Activated CD8-positive, alpha-beta T cell treated with anti-CD3 and anti-CD28 coated beads, Interleukin-2, amount 10 ng/mL, durations not matched to agents 7 days and 5 days (primary cell): ENCODE measurements at places on chromosomes 11 and 22.

GRCh38 chr11:82869657-82870056 lies 30.6 kb downstream of the PRCP start:
- no peak for DNase-seq

GRCh38 chr11:8250981-8251615 lies 12.6 kb downstream of the LMO1 start:
- DNase-seq, result no peak

DNA sequence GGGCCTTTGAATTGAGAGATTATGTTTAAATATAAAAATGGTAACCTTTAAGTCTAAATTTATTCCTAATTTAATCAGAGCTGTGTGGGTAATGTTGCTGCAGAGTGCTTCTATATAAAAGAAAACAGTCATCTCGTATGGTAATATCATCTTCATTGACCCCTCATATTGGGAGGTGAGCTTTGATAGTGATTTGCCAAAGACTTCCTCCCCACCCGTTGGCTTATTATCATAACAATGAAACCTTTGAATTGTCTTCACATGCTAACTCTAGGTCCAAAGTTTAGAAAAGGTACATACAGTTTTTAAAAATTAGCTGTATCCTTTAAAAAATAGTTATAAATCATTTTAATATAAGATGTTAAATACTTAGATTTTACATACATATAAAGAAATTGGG lies 3.7 kb downstream of the EMSY start:
- DNase-seq, result no peak

- DNase-seq, result no peak
Measured at GRCh38 chr22:19123936-19124335, 1.7 kb upstream of the DGCR2 start.

DNA sequence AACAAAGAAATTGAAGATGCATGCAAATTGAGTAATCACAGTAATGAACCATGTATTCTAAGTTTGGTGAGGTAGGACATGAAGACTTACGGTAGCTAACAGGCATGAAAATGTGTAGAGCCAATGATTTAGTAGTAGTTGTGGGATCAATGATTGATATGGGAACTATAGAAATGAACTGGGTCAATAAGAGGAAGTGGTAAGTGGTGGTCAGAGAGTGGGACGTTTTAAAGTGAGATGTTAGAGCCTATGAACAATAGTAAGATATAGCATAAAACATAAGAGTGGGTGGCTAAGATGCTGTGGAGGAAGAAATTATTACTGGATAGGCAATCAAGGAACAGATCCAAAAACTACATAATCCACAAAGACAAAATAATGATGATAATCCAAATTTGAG lies 45.0 kb downstream of the DLG2 start:
- no peak for DNase-seq

GRCh38 chr11:1292018-1292643 lies 17.3 kb downstream of the TOLLIP start:
- no peak for DNase-seq

DNA sequence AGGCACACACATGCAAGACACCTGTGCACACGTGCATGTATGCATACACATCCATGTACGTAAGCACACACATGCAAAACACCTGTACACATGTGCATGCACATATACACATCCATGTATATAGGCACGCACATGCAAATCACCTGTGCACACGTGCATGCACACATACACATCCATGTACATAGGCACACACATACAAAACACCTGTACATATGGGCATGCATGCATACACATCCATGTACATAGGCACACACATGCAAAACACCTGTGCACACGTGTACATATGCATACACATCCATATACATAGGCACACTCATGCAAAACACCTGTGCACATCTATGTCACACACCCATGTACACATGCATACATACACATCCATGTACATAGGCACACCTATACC lies 458.3 kb downstream of the TBC1D22A start:
- no peak for DNase-seq

GRCh38 chr11:10407055-10407454 lies 48.0 kb upstream of the AMPD3 start:
- DNase-seq, result no peak

DNA sequence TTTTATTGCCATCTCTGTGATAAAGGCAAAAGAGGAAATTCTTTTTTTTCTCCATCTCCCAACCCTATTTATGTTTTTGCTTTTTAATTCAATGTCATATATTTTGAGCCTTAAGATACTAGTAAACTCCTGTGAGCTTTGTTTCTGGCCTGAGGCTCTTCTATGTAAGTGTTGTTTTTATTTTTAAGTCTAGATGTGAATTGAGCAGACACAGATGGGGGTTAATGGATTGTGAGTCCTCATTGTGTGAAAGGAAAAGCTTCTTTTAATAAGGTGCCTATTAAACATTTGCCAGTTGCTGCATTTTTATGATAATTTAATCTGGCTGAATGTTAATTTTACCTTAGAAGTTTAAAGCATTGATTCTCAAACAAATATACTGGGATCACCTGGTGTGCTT lies 2337.9 kb upstream of the RAG2 start:
- no peak for DNase-seq

GRCh38 chr11:7896009-7896785 lies 34.9 kb downstream of the OR10A6 start:
- DNase-seq, result no peak

- DNase-seq, result no peak
Measured at GRCh38 chr22:48135592-48135991, 1373.1 kb downstream of the TBC1D22A start.

GRCh38 chr11:22433094-22433455 lies 94.9 kb downstream of the SLC17A6 start:
- no peak for DNase-seq

DNA sequence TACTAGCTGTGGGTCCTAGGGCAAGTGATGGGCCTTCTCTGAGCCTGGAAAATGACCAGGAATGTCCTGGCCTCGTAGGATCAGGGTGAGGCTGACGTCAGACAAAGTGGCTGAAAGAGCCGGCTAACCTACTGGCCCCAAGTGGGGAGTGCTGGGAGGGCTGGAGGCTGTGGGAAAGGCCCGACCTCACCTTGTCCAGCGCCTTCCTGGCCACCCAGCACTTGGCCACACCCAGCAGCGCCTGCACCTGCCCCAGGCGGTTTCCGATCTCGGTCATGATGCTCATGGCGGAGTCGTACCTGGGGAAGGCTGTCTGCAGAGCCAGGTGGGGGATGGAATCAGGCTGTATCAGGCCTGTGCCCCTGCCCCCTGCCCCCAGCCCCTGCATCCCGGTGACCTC lies 7.5 kb downstream of the RAPSN start:
- DNase-seq, result no peak

GRCh38 chr22:42433754-42434682 lies 1.8 kb upstream of the NFAM1 start:
- no peak for DNase-seq

- DNase-seq, result no peak
Measured at GRCh38 chr11:40286137-40286536, 1173.3 kb downstream of the LRRC4C start.

GRCh38 chr22:50717709-50718351 lies 20.2 kb upstream of the ACR start:
- no peak for DNase-seq

DNA sequence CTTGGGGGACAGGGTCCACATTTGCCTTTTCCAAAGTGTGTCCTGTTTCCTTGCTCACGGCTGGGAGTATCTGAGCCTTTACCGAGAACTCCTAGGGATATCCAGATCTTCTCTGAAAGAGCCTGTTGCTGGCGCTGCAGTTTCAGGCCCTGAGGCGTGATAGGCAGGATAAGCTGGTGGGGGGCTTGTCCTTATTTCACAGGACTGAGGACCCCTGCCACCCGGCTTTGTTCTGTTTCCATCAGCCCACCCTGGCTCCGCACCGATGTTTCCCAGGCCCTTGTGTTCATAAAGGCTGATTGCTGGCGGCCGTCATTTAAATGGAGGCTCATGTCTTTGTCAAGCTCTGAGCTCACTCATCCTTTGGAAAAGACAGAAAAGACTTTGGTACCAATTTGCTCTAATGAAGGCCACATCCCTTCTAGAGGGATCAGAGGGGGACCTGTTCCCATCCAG lies 9.4 kb upstream of the NPTXR start:
- no peak for DNase-seq

DNA sequence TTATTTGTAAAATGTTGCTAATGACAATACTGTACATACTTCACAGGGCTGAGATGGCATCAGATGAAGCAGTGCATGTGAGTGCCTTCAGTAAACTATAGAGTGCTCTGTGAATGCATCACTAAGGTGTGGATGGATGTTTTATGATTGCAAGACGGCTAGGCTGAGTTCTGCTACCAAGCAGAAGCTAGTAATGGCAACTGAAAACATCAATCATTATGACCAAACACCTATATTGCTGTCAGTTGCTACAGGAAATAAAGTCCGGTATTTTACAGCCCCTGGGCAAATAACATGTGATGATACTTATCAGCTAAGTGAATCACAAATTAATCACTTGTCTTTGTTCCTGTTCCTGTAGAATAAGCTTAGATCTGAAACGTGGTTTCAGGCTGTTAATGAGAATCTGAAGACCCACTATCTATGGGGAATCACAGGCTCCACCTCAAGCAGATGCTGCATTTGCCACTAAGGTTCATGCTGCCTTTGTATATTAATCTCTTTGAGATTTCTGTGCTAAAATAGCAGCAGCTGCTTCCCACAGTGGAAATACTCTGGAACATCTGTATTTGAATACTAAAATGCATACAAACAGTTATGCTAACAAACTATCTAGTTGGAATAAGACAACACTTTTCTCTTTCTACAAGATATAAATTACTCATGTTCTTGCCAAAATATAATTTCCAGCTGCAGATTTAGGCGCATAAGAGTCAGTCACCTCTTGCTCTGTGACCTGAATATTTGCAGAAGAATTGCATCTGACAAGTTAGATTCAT lies 254.0 kb upstream of the PITPNB start:
- DNase-seq, result no peak

DNA sequence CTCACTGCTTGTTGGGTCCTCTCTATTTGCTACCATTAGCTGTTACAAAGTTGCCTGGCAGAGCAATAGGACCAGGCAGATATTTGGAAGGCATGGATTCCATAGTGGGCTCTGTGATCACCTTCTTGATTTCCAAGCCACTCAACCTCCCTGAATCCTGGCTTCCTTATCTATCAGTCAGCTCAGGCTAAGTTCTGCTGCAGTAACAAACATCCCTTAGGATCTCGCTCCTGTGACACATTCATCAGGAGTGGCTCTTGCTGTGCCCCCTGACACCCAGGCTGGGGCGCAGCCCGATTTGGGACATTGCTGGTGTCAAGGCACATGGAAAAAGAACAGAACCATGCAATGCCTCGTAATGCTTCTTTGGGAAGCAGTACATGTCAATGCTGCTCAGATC lies 503.9 kb downstream of the TBC1D22A start:
- DNase-seq, result no peak

- DNase-seq, result no peak
Measured at GRCh38 chr11:64081745-64082442, 46.2 kb downstream of the FLRT1 start.

DNA sequence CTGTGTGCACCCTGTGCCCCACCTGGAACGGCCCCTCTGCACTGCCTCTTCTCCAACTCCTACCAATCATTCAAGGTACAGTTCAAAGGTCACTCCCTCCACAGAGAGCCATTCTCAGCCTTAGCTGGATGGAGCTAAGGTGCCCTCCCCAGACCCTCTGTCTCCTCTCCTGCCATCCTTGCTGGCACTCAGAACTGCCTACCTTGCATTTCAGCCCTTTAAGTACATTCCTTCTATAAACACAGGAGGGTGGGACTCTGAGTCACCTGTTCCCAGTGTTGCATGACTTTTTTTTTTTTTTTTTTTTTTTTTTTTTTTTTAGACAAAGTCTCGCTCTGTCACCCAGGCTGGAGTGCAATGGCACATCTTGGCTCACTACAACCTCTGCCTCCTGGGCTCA lies 8.6 kb downstream of the TTLL1 start:
- no peak for DNase-seq

DNA sequence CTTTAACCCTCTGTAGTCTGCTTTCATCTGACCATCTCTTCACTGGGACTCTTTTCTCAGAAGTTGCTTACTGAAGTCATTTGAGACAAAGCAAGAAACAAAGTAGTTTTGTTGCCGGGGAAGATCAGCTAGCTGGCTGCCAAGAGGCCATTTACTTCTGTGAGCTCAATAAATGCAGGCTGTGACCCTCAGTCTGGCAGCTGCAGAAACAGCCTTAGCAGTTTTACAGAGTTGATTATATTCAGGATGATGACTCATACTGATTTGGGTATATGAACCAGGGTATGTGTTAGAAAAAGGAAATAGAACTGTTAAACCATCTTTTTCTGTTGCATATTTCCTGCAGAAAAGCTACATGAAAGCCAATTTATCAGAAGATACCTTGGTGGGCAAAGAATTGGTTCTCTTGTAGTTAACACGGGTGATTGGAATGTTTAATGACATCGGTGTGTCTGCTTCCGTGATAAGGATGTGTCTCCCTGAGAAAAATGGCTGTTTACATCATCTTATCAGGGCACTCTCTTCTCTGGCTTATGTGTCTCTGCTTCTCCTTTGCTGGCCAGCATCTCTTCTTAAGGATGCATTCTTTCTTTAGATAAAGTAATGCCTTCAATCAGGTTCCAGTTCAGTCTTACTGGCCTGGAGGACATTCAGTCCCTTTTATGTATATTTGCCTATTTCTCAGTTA lies 18.5 kb downstream of the FIBIN start:
- DNase-seq, result no peak

- no peak for DNase-seq
Measured at GRCh38 chr11:2950825-2951224, 21.6 kb upstream of the PHLDA2 start.

- no peak for DNase-seq
Measured at GRCh38 chr11:128615612-128616011, 28.3 kb upstream of the ETS1 start.

DNA sequence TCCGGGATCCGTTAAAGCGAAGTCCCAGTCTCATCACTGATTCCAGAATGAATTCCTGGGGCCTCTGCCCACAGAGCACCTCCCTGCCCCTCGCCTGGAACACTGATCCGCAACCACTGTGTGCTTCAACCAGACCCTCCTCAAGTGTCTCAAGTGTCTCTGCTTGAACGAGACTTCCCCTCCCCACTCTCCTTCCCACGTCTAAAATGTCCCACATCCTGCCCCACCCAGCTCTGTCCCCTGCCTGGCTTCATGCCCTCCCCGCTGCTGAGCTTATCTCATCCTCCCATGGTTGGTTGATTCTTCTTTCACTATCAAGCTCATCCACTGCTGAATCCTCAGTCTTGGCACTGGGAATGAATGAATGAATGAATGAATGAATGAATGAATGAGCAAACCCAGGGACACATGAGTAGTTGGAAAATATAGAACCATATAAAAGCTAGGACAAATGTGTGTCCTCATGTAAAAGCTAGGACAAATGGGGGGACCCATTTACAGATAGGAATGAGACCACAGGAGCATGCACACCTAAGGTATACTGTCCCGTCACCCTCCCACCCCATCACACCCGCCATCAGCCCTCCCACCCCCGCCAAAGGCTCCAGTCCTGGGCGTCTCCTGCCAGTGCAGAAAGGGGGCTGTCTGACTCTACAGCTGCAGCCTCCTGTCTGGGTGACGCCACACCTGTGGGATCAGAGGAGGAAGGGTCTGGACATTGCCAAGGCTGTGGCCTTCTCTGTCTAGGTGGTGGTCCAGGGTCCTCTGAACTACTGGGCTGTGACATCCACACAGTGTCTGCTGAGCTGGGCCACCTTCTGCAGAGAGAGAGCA lies 71.4 kb upstream of the LINC01488 start:
- no peak for DNase-seq

GRCh38 chr22:47657224-47657623 lies 894.8 kb downstream of the TBC1D22A start:
- DNase-seq, result no peak
